Activated CD4-positive, alpha-beta T cell treated with anti-CD3 and anti-CD28 coated beads, Interleukin-2, amount 50 U/mL, for 16 hours (primary cell): ENCODE measurements at places on chromosomes 4 and X.

GRCh38 chr4:139077567-139078355 lies 62.2 kb downstream of the NOCT start:
- no peak for DNase-seq

DNA sequence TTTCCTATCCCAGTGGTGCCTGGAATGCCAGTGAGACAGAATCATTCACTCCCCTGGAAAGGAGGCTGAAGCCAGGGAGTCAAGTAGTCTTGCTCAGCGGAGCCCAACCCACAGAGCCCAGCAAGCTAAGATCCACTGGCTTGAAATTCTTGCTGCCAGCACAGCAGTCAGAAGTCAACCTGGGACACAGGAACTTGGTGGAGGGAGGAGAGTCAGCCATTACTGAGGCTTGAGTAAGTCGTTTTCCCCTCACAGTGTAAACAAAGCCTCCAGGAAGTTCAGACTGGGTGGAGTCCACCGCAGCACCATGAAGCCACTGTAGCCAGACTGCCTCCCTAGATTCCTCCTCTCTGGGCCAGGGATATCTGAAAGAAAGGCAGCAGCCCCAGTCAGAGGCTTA lies 283.2 kb upstream of the CPEB2 start:
- DNase-seq: no peak

GRCh38 chrX:77389891-77390290 lies 57.3 kb upstream of the FGF16 start:
- DNase-seq: no peak

- DNase-seq: no peak
Observed at GRCh38 chrX:79170476-79171035, 26.1 kb downstream of the GPR174 start.

DNA sequence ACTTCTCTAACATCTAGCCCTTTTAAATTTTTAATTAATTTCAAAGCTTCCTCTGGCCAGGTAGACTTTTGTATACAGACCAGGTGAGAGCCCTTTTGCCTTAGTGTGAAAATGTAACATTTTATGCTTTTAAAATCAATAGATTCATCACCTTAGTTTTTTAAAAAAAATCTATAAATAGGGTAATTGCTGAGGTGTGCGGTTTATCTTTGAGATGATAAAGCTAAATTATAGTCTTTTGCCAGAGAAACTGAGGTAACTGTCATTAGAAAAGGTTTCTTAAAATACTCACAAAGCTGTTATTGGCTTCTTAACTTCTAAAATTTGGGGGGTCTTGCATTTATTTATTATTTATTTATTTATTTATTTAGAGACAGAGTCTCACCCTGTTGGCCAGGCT lies 62.9 kb downstream of the NELFA start:
- DNase-seq: no peak

DNA sequence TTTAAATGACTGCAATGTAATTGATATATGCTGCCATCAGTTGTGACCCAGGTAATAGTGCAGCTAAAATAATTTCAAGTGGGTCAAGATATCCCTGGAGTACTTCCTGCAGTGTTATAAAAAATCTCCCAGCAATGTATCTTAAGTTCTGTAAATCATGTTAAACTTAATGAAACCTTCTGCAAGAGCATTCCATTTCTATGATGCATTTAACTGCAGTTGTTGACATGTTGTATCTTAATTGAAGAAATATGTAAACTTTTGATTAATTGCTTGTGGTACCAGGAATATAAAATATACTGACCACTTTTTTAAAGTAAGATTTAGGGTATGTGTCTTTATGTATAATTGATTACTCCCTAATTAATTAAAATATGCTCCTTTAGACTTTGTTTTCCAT lies 213.6 kb downstream of the AFF2 start:
- DNase-seq: no peak

GRCh38 chrX:110915111-110915510 lies 119.5 kb upstream of the CHRDL1 start:
- DNase-seq: no peak
